Activated T-cell treated with anti-CD3 and anti-CD28 coated beads, Interleukin-2, amount 50 U/mL, for 72 hours (primary cell): ENCODE measurements at places on chromosomes 6 and 20. TPM values are rescaled to one million over a fixed set of nuclear protein-coding genes. Genes with fewer than 3 reads are reported as not detected.

DNA sequence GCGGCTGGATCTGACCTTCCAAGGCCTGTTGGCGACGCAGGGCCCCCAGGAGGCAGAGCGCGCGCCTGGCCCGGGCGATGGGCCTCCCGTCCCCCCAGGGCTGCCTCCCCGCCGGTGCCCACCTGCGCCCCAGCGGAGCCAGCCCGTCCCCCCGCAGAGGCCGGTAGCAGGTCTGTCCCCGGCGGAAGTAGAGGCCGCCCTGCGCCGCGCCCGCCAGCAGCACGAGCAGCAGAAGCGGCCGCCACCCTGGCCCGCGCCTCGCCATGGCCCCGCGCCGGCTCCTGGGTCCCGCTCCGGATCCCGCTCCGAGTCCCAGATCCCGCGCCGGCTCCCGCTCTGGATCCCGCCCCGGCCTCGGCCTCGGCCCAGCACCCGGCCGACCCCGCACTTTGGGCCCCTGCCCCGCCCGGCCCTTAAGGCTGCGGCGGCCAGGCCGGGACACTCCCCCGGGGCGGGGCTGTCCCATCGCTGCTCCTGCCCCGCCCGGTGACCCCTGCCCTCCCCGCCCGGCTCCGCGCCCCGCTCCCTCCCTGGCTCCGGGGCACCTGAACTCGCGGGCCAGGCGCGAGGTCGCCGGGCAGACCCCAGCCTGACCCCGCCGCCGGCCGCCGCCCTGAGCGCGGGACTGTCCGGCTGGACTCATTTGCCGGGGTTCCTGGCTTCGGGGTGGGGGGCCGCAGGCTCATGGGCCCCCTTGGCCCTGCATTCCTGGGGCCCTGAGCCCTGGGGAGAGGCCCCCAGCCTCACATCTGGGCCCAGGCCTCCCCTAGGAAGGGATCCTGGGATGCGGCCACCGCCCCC, at the start of gene CTSZ:
CTSZ (minus strand) TSS at position 391 of the 801 bp plus-strand sequence; CDS start at position 265, 126 bp downstream.
- peak; percentile 68 for DNase-seq

DNA sequence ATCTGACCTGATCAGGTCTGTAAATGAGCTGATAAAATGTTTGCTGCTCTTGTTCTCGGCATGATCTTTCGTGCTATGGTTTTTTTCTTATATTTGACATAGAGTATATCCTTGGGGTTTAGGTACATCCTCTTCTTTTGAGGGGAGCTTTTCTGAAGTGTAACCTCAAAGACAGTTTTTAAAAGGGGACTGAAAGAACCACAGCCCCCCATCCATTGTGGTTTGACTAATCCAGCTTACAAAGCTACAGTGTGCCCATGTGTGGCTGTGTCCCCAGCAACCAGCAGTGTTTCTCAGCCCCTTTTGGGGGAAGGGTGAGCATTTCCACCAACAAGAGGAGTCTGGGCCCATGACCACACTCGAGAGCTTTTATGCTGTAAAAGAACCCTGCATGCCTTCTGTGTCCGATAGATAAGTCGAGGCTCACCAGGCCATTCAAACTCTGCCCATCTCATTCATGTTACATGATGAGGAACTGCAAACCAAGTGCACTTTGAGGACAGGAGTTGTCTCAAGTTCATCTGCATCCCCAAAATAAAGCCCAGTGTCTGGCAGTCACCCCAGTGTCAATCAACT, 266.0 kb downstream of the SLC24A3 start:
- DNase-seq: no peak

GRCh38 chr6:111441678-111442243, 41.3 kb downstream of the REV3L start:
- DNase-seq: no peak

The LAMP5 gene
- not detected for total RNA-seq
